Left cardiac atrium (tissue), 4 donors: ENCODE measurements at places on chromosomes 13 and 19.

- DNase-seq, result no peak
Measured at GRCh38 chr13:46640843-46641242, 87.9 kb downstream of the LRCH1 start.

DNA sequence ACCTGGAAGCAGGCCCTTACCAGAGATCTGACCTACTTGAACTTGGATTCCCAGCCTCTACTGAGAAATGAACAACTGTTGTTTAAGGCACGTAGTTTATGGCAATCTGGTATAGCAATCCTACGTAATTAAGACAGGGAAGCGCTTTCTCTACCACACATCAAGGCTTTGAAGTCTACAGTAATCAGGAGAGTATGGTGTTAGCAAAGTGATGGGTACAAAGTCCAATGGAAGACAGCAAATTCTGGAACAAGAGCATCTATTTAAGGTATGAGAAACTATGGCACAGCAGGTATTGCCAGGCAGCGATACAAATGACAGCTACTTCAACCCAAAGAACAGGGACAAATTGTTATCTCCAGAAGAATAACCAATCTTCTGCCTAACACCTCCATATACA, 3.1 kb downstream of the ZNF563 start:
- no peak for DNase-seq

- no peak for DNase-seq
Measured at GRCh38 chr13:28658539-28658795, 463 bp upstream of the POMP start.

GRCh38 chr13:28110414-28110813, 10.0 kb upstream of the FLT3 start:
- DNase-seq, result no peak

DNA sequence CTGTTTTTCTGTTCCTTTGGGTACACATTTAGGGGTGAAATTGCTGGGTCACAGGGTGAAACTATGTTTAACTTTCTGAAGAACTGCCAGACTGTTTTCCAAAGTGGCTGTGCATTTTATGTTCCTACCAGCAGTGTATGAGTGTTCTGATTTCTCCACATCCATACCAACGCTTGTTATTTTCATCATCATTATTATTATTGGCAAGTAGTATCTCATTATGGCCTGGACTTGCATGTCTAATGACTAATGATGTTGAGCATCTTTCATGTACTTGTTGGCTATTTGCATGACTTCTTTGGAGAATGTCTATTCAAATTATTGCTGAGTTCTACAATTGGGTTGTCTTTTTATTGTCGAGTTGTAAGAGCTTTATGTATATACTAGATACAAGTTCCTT, 321.8 kb upstream of the HTR2A start:
- no peak for DNase-seq

- no peak for DNase-seq
Measured at GRCh38 chr13:96661612-96662011, 332.7 kb downstream of the OXGR1 start.

GRCh38 chr13:75400775-75401174, 81.2 kb downstream of the TBC1D4 start:
- DNase-seq, result no peak

- peak; percentile 50 for DNase-seq
Measured at GRCh38 chr19:41299046-41299754, 10.8 kb upstream of the CCDC97 start.

DNA sequence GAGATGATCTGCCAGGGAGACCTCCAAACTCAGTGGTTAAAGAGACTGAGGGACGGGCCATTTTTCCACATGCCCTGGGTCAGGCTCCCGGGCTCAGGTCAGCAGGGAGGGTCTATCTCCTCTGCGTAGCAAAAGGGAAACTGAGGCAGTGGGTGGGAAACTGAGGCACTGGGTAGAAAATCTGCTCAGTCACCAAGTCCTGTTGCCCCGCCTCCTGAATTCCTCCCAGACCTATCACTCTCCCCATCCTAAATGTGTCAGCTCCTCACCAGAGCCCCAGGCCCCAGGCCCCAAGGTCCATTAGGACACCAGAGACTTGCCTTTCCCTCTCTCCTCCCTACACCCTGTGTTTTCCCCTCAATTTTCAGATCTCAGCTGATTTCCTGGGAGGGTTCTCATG, 2.4 kb downstream of the CD320 start:
- peak; percentile 6 for DNase-seq

DNA sequence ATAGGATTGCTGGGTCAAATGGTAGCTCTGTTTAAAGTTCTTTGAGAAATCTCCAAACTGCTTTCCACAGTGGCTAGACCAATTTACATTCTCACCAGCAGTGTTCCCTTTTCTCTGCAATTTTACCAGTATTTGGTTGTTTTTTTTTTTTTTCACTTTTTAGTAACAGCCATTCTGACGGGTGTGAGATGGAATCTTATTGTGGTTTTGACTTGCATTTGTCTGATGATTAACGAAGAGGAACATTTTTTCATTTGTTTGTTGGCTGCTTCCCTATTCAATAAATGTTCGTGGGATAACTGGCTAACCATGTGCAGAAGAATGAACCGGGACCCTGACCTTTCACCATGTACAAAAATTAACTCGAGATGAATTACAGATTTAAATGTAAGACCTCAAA, 31.2 kb downstream of the CYP4F2 start:
- DNase-seq, result no peak

- no peak for DNase-seq
Measured at GRCh38 chr19:47550129-47550528, 22.8 kb downstream of the ZNF541 start.

DNA sequence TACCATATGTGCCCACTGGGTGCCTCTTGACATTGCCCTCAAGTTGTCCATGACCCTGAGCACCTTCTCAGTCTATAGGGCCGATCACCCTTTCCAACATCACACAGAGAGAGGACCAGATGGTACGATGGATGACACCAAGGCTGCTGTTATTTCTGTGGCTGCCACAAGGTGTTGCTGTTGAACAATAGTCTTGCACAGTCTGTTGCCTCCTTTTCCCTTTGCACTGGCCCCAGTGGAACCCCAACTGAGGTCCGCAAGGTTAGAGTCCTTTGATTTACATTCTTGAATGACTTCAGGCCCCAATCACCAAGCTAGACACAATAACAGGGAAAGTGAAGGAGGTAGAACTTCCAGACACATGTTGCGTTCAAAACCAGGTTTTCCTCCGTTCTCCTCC, 52.0 kb downstream of the TINCR start:
- no peak for DNase-seq

DNA sequence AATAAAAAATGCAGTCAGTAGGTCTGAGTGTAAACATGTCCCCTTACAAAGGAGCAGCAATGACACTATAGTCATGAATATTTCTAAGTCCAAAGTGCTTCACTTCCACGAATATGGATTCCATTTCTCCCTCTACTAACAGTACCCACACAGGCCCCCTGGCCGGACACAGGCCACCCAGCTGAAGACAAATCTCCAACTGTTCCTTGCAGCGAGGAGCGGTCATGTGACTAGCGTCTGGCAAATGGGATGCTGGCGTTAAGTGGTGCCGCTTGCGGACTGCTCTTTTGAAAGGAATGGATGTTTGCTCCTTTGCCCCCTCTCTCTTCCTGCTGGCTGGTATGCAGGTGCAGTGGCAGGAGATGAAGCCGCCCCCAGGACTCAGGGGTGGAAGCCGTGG, 16.2 kb downstream of the PPP1R12C start:
- DNase-seq, result no peak

DNA sequence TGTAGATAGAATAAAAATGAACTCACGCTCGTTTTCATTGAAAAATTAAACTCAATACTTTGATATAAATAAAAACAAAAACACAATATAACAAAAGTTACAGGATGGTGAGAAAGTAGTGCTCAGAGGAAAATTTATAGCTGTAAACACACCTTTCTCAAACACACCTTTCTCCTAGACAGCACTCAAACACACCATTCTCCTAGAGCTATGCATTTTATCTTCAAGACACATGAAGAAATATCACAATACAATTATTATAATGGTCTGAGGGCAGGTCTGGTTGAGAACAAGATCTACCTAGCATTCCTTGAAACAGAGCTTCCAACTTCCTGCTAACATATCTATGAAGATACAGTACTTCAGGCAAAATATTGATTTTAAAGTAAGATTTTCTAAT, 183.4 kb upstream of the NBEA start:
- no peak for DNase-seq

GRCh38 chr19:42442833-42443232, at the start of gene CXCL17:
Gene CXCL17 (minus strand): TSS chr19:42442946. CDS start chr19:42442832, 114 bp downstream.
- DNase-seq, result no peak

DNA sequence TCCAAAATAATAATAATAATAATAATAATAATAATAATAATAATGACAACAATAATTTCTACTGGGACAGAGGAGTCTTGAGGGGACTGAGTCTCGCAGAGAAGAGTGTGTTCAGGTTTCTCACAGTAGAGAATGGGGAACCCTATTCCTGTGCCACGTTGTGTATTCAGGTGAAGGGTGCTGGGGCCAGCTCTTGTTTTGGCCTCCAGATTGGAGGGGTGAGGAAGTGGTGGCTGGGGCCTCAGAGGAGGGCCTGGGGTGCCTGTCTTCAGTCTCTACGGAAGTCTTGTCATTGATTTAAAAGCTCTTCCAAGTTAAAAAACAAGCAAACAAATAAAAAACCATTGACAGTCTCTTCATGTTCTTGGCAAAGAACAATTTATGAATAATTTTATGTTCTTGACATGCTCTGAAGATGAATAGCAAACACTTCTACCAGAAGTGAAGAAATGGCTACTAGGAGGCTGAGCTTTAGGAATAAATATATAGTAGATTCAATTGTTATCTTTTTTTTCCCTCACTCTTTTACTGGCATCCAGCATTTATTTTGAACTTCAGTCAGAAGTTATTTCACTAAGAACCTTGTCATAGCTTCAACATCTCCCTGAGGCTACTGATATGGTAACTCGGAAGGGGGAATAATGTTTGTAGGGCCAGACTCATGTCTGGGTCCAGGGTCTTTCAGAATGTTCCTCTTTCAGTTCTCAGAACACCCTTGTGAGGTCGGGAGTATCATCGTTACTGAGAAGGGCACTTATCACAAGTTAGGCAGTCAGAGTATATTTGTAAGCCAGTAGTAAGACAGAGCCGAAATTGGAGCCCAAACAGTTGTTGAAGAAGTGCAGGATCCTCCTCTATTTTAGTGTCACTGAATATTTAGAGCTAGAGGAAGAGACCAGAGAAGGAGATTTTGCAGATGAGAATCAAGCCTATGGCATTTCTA, 13.1 kb downstream of the LRCH1 start:
- DNase-seq, result no peak

- DNase-seq, result no peak
Measured at GRCh38 chr13:30607908-30608307, 9.8 kb upstream of the USPL1 start.

DNA sequence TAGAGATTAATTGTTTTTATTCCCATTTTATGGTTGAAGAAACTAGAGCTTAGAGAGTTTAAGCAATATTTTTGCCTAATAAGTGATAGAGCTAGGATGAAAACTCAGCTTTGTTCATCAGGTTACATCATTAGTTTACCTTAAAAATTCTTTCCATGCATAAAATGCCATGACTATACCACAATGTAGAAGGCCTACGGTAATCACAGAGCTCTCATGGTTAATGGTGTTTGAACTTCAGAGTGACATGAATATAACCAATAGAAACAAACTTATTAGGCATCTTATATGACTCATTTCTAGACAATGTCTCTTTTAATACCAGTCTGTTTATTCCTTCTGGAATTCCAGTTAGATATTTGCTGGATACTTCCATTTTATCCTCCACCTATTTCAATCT, 78.5 kb downstream of the FGF9 start:
- DNase-seq, result no peak

DNA sequence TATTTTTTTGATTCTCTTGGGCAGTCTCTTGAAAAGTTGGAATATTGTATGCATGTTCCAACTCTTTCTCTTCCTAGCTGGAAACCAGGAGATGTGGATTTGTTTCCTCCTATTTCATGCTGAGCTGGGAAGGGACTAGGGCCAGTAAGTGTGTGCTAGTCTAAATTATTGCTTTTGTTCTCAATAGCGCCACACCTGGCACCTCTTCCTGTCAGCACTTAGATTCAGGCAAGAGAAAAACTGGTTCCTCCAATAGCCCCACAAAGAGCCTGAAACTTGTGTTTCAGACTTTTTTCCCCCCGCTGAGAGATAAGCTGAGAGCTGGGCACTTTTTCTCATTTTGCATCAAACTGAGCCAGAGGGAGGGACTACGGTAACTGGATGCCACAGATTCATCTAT, 353.4 kb downstream of the OLFM4 start:
- DNase-seq, result no peak

GRCh38 chr13:66266761-66267160, 963.4 kb downstream of the PCDH9 start:
- no peak for DNase-seq

DNA sequence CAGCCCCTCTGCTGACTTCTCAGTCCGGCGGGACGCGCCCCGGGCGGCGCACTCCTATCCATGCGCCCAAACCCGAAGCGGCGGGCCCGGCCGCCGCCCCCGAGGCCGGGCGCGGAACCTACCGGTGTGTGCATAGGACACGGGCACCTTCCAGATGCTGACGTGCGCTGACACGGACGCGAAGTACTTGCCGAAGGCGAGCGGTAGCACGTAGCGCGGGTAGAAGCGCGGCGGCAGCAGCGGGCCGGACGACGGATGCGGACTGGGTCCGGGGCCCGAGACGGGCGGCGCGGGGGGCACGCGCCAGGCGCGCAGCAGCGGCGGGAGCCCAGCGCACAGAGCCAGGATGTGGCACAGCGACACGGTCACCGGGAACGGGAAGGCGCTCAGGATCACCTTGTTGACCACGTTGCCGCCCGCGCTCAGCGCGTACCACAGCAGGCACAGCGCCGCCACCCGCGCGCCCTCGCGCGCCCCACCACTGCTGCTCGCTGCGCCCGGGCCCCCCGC, 338 bp downstream of the SLC35E1 start:
- DNase-seq, result no peak

DNA sequence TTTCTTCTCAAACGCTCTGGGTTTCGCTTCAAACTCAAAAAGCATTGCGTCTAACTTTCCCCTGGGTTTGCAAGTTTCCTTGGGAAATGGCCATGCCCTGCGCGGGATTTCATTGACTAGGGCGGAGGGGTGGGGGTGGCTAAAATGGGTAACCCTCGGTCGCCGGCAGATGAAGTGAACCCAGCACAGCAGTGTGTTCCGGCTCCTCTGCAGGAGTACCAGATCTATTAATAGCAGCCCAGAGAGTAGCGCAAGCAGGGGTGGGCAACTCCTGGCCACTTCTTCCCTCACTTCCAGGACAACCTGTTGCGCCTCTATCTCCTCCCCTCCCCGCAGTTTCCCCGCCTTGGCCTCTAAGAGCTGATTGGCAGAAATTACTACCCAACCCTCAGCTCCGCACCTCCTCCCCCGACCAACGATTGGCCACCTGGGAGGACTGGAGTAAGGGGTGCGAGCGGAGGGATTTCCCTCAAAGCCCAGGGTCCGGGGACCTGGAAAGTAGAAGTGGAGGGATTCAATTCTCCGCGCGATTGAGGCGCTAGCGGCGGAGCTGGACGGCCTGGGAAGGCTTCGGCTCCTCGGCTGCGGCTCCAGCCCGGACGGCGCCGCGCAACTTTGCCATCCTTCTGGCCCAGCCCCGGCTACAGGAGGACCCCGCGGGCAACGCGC, at the start of gene FREM2:
TSS of gene FREM2 (plus strand) at position 501 of the 669 bp plus-strand sequence. CDS start 268 bp downstream, outside the sequence.
- DNase-seq, result no peak

DNA sequence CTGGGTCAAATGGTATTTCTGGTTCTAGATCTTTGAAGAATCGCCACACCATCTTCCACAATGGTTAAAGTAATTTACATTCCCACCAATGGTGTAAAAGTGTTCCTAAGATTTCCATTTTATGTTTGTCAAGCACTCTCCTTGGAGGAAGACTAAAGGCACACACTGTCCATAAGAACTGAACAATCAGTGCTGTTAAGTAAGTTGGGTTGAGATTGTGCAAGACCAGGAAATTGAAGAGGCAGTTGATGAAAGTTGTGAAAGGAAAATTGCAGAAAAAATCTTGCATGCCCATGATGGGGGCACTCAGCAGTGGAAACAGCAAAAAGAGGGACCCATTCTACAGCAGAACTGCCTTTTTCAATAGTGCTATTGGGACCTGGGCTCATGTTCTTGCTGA, 323.6 kb downstream of the DLEU7 start:
- no peak for DNase-seq
